ENCODE measurements at places on chromosomes 11 and 22.

GRCh38 chr11:1335811-1336761, 26.7 kb upstream of the TOLLIP start:
- DNase-seq = peak; percentile 71

DNA sequence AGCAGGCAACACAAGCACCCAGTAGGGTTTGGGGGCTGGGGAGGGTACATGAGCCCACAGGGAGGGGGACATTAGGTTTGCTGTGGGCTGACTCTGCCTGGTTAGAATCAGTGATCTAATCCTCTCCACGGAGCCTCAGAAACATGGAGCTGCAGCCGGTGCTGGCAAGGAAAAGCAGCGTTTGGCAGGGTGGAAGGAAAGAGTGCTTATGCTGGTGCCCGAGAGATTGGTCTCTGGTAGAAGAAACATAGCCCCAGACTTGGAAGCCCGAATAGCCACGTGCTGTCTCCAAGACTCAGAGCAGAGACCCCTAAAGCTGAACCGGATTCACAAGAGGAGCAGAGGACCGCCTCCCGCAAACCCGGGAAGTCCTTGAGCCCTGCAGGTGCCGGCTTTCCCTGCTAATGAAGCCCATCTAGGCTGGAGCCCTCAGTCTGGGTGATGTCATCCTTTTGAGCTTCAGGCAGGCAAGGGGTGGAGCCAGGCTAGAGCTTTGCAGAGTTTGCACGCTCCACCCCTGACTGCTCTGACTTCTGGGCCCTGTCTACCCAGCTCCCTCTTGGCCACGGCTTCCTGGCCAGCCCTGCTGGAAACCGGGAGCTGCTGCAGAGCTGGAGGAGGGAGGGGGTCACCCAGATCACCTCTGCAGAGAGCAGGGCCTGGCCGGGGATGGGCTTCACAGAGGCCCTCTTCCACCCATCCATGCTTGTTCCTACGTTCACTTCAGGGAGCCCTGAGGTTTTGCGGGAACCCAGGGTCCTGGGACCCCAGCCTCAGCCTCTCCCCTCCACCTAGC, 35.0 kb upstream of the JAM3 start:
- DNase-seq = peak; percentile 80

GRCh38 chr22:43540529-43540923, 128.7 kb downstream of the MPPED1 start:
- no peak for DNase-seq

- DNase-seq = no peak
These were observed 51.7 kb upstream of the NUP160 start for GRCh38 chr11:47899801-47900200.

GRCh38 chr11:36622431-36623136, 24.5 kb upstream of the RAG2 start:
- peak; percentile 52 for DNase-seq

GRCh38 chr11:32615422-32615821, 31.8 kb downstream of the EIF3M start:
- no peak for DNase-seq

GRCh38 chr22:24696551-24697001, 77.9 kb downstream of the PIWIL3 start:
- DNase-seq = no peak

GRCh38 chr11:104781719-104782376, 116.4 kb downstream of the CASP12 start:
- DNase-seq = no peak

DNA sequence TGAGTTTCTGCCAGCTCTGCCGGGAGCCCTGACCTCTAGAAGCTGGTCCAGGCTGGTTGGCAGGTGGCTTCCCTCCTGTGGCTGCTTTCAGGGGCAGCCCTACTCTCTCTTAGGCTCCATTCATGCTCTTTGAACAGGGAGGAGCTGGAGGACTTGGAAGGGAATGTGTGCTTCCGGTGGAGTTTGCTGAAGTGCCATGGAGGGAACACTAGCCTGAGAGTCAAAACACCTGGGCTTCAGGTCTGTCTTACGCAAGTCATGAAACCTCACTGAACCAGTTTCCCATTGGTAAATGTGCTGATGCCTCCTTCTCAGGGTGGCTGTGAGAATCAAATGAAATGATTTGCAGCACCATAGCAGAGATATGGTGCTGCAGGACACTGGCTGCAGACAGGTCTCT, 224.5 kb downstream of the KIRREL3 start:
- no peak for DNase-seq

- DNase-seq = no peak
These were observed 2.0 kb upstream of the ROBO3 start for GRCh38 chr11:124863137-124863825.

GRCh38 chr22:29707471-29707870, 12.3 kb upstream of the CABP7 start:
- no peak for DNase-seq

GRCh38 chr11:2687223-2687530, 12.6 kb downstream of the KCNQ1OT1 start:
- DNase-seq = no peak

- DNase-seq = no peak
These were observed 22.4 kb downstream of the TOM1 start for GRCh38 chr22:35322126-35322525.

DNA sequence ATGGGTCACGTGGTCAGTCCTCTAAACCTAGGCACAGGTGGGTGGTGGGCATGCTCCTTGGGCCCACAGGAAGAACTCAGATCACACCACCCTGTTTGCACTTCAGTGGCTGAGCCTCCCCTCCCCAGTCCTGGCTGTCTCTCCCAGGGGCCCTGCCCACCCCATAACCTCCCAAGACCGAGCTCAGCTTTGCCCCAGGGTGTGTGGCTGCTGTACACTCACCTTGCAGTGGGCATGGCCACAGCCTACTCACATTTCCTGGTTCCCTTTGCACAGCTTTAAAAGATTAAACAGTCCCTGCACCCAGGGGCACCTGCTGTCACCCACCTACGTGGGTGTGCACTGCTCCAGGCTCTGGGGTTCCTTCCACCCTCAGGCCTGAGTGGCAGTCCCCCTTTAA, 13.8 kb downstream of the TRIOBP start:
- DNase-seq = no peak

DNA sequence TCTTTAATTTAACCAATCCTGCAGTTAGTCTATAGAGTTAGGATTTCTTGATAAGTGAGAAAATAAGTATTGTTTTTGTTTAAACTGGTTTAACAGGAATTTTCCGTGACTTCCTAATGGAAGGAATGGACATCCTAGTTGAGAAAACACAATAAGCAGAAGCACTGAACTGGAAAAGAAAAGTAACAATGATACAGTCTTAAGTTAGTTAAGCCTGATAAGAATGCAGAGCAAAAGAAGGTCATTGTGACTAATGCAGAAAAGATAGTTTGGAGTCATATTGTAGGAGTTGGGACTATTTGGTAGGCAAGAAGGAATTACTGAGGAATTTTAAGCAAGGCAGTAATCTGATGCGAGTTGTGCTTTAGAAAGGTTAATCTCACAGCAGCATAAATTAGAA, 11.7 kb downstream of the RNF141 start:
- DNase-seq = peak; percentile 20

- peak; percentile 69 for DNase-seq
These were observed 17.9 kb downstream of the RFPL1 start for GRCh38 chr22:29456211-29456671.

GRCh38 chr11:109819410-109819809, 273.8 kb upstream of the ZC3H12C start:
- no peak for DNase-seq

- peak; percentile 89 for DNase-seq
These were observed 60.4 kb downstream of the SBF2 start for GRCh38 chr11:10233581-10233980.

- peak; percentile 85 for DNase-seq
These were observed 9.5 kb downstream of the FOLR3 start for GRCh38 chr11:72144807-72145565.

DNA sequence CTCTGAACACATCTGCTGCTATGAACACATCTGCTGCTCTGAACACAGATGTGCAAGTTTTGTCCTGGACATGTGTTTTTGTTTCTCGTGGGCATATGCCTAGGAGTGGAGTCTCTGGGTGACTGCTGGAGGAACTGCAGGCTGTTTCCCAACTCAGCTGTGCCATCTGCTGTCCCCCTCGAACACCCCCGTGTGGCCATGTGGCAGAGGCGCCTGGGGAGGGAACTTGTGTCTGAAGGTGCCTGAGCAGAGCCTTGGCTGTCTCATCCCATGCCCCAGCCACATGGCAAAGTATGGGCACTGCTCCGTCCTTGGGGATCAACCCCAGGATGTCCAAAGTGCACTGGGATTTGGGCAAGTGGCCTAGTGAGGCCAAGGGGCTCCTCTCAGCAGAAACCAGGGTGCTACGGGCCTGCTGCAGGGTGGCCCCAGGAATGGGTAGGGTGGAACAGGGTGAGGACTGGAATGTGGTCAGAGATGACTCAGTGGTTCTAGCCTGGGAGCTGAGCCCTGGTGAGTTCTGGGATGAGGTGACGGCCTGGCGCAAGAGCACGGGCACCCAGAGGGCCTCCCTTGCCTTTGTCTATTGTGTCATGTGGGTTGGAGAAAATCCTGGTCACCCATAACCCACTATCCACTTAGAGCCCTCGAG, 14.7 kb downstream of the GATD1 start:
- DNase-seq = peak; percentile 41

DNA sequence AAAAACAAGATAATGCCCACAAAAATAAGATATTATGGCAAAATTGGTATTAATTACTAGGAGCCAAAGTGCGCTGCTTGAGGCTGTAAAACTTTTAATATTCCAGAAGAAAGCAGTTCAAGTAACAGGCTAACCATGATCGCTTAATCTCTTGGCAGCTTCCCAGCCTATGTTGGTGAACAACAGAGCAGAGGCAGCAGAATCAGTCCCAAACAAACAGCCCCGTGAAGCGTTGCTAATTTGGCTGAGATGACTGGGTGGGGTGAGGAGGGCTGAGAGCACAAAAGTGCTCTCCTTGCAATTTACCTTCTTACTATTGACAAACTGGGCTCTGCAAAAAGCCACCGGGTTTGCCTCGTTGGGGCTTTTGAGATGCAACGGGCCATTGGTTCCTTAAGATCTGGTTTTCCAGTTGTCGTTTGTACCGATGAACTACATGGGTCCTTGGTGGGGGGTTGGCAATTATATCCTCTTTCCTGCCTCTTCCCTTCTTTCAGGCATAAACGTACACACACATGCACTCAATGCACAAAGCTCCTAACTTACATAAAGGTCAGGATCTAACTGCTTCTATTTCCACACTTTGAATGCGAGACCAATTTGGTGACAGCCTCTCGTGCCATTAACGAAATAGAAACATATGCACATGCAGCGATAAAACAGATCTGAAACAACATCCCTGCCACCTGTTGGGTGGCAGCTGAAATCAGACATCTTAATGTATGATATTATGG, 407.6 kb upstream of the CADM1 start:
- no peak for DNase-seq

DNA sequence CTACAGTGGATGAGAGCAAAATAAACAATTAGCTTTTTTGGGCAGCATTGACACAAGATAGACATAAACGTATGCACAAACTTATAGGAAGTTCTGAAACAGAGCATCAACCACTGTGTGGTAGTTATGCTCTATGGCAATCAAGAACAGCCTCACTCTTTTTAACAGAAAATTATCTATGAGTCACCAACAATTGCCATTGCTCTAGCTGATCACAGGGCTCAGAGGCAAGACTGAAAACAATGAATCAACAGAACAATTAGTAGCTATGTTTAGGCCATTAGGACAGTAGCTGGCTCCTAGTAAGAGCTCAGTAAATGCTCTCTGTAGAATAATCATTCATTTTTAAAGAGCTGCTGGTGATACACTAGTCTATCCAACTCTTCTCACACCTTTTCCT, 34.9 kb upstream of the PICALM start:
- DNase-seq = peak; percentile 43

DNA sequence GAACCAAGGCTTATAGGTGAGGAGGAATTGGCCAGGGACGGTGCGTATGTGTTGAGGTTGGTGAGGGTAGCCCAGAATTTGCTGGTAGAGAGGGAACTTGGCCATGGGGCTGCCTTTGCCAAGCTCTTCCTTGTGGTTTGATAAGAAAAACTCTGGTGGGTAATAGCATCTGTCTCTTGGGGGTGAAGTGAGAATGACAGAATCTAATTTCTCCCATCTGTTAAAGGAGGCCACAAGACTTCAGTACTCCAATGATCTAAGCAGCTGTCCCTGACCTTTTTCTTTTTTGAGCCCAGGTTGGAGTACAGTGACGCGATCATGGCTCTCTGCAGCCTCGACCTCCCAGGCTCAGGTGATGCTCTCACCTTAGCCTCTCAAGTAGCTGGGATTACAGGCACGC, 36.0 kb upstream of the PICK1 start:
- DNase-seq = no peak

GRCh38 chr11:68601147-68601546, 83.2 kb upstream of the GAL start:
- no peak for DNase-seq

DNA sequence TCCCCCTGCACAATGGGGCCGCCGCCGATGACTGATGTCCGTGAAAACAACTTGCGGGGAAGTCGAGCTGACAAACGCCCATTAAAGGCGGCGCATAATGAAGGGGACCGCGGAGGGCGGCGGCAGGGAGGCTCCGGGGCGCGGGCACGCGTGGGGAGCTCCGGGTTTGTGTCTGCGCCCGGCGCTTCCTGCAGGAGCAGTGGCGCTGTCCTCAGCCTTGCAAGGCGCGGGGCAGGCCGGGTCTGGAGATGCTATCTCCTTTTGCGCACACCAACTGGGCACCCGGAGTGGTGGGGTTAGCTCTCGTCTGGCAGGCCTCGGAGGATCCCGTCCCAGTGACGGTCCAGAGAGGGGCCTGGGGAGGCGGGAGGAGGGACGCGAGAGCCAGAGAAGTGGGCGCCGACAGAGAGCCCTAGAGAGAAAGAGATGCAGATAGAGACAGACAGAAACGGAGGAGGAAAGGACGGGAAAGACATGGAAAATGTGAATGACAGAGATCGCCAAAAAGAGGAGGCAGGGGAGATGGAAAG, 390 bp upstream of the FGF3 start:
- DNase-seq = no peak

DNA sequence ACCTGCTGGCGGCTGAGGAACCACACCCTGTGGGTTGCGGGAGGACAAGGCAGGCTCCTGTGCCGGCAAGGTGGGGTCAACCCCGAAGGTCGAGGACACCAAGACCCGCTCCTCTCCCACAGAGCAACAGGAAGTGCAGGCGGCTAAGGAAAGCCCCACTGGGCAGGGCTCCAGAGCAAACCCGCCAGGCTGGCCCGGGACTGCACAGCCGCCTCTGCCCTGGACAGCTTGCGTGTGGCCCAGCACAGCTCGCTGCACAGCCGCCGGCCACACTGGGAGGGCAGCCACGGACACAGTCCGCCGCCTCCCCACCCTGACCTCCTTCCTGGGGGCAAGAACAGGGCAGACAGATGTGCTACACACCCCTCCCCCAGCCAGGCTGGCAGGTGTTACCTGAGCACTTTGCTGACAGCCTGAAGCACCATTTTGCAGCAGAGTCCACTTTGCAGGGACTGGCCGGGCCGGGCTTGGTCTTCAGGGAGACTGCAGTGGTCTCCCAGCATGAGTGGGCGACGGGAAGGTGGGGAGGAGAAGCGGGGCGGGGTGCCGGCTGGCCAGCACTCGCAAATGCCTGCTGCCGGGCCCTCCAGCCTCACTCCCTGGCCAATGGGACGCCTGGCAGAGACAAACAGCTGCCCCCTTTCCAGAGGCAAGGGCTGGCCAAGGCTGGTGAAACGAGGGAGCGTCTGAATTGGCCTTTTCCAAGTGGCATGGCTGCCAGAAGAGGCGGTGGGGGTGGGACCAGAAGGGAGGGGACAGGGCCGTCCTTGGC, at the start of gene MOB2:
Gene MOB2, minus strand, starts transcription at position 726 of the 772 bp plus-strand sequence. Its CDS starts 223 bp downstream, at position 503.
- no peak for DNase-seq
